ENCODE measurements at places on chromosomes 1 and 21.

DNA sequence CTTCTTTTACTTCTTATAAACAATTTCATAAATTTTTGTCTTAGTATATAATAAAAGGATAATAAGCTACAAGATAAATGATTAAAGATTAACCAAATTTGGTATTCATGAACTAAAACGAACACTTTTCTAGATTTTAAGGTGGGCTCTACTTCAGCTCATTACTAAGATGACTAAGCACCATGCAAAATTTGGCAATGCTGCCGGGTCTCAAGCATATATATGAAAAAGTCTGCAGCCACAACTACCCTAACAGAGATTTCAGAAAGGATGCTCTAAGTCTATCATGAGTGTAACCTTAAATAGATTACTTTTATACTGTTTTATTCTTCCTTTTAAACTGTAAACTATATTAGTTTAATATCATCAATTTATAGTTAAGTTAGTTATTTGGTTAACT, 47.8 kb downstream of the BRWD1 start:
- DNase-seq = no peak

DNA sequence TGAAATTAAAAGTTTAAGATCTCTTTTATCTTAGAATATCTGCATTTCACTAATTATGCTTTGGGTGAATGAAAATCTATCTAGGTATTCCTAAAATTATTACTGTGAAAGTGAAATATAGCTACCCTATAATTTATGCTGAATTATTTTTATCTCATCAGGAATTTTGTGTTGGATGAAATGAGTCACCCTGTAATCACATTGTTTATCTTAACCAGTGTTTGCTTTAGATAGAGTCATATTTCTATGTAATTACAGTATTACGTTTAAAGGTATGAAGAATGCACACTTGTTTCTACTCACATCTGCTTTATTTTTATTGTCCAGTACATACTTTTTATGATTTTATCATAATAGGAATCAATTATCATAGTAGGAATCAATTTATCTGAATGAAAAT, 249.2 kb downstream of the NCAM2 start:
- DNase-seq = no peak

GRCh38 chr1:12447307-12447706, 170.7 kb downstream of the DHRS3 start:
- DNase-seq = no peak

GRCh38 chr1:93681989-93682412, 364 bp upstream of the BCAR3 start:
- DNase-seq = no peak

- no peak for DNase-seq
Observed at GRCh38 chr1:11708554-11709350, 17.2 kb downstream of the DRAXIN start.

- no peak for DNase-seq
Observed at GRCh38 chr1:4355839-4356238, 298.6 kb upstream of the AJAP1 start.

GRCh38 chr1:178434360-178434759, 62.4 kb downstream of the CLEC20A start:
- no peak for DNase-seq
